ENCODE measurements at places on chromosomes 4 and X. TPM values are rescaled to one million over a fixed set of nuclear protein-coding genes. Genes with fewer than 3 reads are reported as not detected.

- H3K27me3 ChIP-seq: no peaks in the 10 kb centered on the region
- no peak overlapping the region for H3K4me3 ChIP-seq
- H3K4me1 ChIP-seq: no peaks in the 10 kb centered on the region
- no peak overlapping the region for H3K27ac ChIP-seq
- H3K36me3 ChIP-seq: no peaks in the 10 kb centered on the region
Measured at GRCh38 chr4:35867057-35867456, 377.3 kb downstream of the ARAP2 start.

DNA sequence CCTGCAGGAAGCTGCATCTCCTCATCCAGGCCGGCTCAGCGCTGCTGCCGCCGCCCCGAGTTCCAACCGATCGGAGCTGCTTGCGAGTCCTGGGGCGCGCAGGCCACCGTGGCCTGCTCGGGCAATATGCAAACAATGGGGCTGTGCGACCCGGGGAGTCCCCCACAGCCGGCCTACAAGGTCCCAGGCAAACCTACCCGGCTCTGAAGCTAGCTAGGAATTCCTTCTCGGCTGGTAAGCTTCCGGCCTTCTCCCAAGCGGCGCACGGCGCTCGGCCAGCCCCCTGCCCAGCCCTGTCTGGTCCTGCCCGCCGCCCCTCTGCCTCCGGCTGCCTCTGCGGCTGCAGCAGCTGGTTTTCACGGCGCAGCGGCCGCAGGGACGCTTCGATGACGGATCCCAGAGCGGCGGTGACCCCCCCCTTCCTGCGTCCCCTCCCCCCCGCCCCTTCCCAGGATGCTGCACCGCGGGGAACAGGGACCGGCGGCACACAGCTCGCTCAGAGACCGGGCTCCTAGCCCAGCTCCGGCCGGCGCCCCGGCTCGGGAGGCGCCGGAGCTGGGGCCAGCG, 59.4 kb downstream of the TSC22D3 start:
- DNase-seq: peak; percentile 29
- peaks cover 30% of the 10 kb centered on the region for H3K36me3 ChIP-seq
- peak overlapping the region; percentile 99 for H3K27ac ChIP-seq

DNA sequence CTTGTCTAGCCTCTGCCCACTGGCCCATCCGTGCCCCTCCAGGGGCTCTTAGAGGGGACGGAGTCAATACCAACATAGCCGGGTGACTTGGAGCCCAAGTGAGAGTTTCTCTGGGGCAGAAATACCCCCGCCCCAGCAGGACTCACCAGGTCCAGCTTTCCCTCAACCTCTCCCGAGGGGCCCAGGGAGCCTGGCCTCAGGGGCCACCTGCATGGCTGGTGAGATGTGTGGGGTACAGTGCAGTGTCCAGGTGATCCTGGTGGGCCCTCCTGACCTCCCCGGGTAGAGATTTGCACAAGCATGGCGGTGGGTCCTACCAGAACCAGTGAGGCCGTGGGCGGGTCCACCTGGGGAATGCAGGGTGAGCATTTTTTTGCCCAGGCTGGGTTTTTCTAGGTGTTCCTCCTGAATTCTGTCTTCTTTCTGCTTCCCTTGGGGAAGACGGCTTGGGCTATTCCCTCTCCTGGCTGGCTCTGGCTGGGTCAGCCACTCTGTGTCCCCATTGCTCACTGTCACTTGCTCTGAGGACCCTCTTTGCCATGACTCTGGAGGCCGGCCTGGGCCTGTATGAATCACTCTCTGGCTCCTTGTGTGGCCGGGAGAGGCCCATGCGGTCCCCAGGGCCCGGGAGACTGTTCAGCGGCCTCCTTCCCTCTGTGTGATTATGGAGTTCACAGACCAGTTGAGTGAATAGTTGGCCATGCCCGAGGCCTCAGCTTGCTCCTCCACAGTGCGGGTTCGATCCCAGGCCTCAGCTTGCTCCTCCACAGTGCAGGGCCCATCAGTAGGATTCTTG, 71.0 kb upstream of the NKX1-1 start:
- no peak overlapping the region for H3K4me3 ChIP-seq
- H3K27ac ChIP-seq: no peak overlapping the region
- no peaks in the 10 kb centered on the region for H3K4me1 ChIP-seq

- no peak overlapping the region for H3K4me3 ChIP-seq
- H3K36me3 ChIP-seq: no peaks in the 10 kb centered on the region
- DNase-seq: no peak
- H3K27me3 ChIP-seq: no peaks in the 10 kb centered on the region
- no peak overlapping the region for H3K27ac ChIP-seq
- H3K4me1 ChIP-seq: no peaks in the 10 kb centered on the region
Measured at GRCh38 chr4:62288808-62289541, 1088.8 kb downstream of the ADGRL3 start.

GRCh38 chr4:159283696-159284095, 180.8 kb downstream of the RAPGEF2 start:
- no peaks in the 10 kb centered on the region for H3K27me3 ChIP-seq
- peaks cover 4% of the 10 kb centered on the region for H3K36me3 ChIP-seq
- DNase-seq: no peak
- no peaks in the 10 kb centered on the region for H3K4me1 ChIP-seq

GRCh38 chr4:86892636-86892960, 376 bp upstream of the C4orf36 start:
- no peak overlapping the region for H3K27ac ChIP-seq
- peaks cover 22% of the 10 kb centered on the region for H3K27me3 ChIP-seq
- H3K36me3 ChIP-seq: no peaks in the 10 kb centered on the region
- H3K4me3 ChIP-seq: peak overlapping the region; percentile 64
- DNase-seq: no peak

DNA sequence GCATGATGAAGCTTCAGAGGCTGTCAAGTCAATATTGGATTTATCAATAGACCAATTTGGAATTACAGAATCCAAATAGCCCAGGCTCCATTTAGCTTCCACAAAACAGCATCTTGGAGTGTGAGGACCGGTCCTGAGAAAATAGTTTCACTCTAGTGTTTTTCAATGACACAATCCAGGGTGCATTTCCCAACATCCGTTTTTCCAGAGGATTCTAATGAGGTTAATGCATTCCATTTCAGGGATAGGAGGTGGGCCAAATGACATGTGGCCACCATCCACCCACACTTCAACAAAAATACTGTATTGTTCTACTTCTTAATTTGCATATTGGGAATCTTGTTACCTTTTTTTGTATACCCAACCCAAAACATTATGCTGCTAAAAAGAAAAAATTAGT, 229.8 kb upstream of the LDB2 start:
- no peaks in the 10 kb centered on the region for H3K4me1 ChIP-seq
- no peaks in the 10 kb centered on the region for H3K27me3 ChIP-seq
- H3K27ac ChIP-seq: no peak overlapping the region
- no peak overlapping the region for H3K4me3 ChIP-seq
- DNase-seq: no peak

- no peaks in the 10 kb centered on the region for H3K4me1 ChIP-seq
- H3K4me3 ChIP-seq: no peak overlapping the region
- no peak overlapping the region for H3K27ac ChIP-seq
- no peaks in the 10 kb centered on the region for H3K27me3 ChIP-seq
- no peak for DNase-seq
- no peaks in the 10 kb centered on the region for H3K36me3 ChIP-seq
Measured at GRCh38 chrX:110374559-110374958, 15.9 kb downstream of the RTL9 start.

DNA sequence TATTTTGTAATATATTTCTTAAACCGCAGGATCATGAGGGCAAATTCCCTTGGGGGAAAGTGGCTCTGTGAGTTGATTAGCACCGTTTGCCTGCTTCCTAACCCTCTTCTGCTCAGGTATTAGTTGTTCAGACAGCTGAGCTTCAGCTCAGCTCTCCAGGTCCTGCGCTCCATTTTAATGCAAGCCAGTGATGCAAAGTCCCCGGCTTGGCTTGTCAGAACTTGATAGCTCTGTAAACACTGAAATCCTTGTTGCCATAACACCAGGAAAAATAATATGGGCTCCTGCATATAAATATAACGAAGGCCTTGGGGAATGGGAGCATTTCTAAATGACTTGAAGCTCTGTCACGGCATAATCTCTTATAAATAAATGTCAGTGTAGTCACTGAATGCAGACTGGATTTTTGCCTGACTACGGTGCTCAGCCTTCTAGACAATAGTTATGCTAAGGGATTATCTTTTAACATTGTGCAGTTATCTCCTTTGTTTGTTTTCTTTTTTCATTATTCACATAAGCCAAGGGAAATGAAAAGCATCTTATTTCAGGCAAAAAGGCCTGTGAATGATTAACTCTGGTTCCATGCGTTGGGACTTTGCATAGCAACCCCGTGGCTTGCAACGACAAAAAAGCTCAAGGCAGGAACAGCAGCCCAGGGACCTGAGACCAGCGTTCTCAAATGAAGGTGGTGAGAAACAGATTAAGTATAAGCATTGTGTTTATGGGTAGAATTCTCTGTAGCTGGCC, 253.2 kb downstream of the SPRY1 start:
- H3K4me1 ChIP-seq: peaks cover 17% of the 10 kb centered on the region
- no peak overlapping the region for H3K4me3 ChIP-seq
- no peak for DNase-seq
- no peaks in the 10 kb centered on the region for H3K36me3 ChIP-seq
- no peaks in the 10 kb centered on the region for H3K27me3 ChIP-seq

DNA sequence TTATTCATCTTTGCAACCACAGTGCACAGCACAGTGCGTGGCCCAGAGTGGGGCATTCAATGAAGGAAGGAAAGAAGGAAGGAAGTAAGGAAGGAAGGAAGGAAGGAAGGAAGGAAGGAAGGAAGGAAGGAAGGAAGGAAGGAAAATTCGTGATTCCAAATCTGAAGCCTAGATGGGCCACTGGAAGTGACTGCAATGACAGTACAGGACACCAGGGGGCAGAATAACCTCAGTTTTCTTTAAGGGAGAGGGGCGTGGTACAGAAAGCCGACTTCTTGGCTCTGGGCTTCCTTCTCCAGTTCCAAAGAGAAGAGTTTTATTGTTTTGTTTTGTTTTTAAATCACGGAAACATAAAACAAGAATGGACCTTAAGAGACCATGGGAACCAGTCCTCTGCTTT, 47.8 kb downstream of the APLN start:
- no peak for DNase-seq
- H3K27ac ChIP-seq: no peak overlapping the region
- H3K4me3 ChIP-seq: no peak overlapping the region
- H3K36me3 ChIP-seq: no peaks in the 10 kb centered on the region
- H3K27me3 ChIP-seq: no peaks in the 10 kb centered on the region

DNA sequence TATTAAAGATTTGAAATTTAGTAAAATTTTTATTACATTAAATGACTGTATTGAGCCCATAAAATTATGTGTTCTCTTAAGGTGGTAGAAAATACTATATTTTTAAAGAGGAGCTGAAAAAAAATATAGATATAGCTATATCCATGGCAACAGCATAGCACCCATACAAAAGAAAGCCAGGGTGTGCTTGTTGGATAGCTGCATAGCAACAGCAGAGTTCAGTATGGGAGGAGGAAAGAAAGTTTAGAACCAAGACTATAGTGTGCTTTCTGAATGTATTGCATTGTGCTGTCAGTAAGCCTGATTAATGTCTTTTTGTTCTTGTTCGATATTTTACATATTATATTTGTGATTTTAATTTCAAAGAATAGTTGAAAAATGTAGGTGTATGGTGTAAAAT, 78.4 kb downstream of the GRID2 start:
- no peak overlapping the region for H3K4me3 ChIP-seq
- H3K4me1 ChIP-seq: no peaks in the 10 kb centered on the region
- H3K27me3 ChIP-seq: no peaks in the 10 kb centered on the region
- no peaks in the 10 kb centered on the region for H3K36me3 ChIP-seq
- H3K27ac ChIP-seq: no peak overlapping the region

DNA sequence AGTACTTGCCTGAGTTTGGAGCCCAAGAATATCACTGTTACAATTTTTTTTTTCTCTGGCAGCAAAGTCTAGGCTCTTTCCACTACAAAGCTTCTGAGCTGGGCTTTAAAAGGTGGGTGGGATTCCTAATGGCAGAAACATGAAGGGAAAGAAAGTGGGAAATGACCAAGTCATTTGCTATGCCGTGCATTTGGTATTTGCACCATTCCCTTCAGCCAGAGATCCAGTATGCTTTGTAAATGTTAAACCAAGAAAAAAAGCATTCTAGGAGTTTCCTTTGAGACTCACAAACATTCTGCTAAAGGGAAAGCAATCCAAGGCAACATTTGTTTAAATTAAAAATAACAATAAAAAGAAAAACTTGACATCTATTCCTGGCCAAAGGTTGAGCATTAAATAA, 451.2 kb downstream of the RAB28 start:
- no peak for DNase-seq
- no peak overlapping the region for H3K4me3 ChIP-seq
- no peaks in the 10 kb centered on the region for H3K36me3 ChIP-seq
- no peaks in the 10 kb centered on the region for H3K4me1 ChIP-seq
- no peaks in the 10 kb centered on the region for H3K27me3 ChIP-seq
- no peak overlapping the region for H3K27ac ChIP-seq

DNA sequence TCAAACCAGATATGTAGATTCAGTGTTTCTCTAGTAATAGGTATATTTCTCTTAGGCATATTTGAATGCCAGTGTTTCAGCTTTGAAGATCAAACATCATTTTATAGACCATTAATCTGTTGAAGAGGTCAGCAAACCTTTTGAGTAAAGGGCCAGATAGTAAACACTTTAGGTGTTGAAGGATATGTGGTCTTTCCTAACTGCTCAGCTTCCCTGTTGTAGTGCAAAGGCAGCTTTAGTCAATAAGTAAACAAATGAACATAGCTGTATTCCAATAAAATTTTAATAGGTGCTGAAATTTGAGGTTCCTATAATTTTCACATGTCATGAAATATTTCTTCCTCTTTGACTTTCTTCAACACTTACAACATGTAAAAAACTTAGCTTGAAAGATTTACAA, 201.6 kb downstream of the ADGRL3 start:
- no peak overlapping the region for H3K4me3 ChIP-seq
- DNase-seq: no peak
- H3K4me1 ChIP-seq: no peaks in the 10 kb centered on the region
- no peaks in the 10 kb centered on the region for H3K27me3 ChIP-seq

GRCh38 chrX:20421275-20421674, 154.6 kb upstream of the RPS6KA3 start:
- no peak overlapping the region for H3K27ac ChIP-seq
- peaks cover 17% of the 10 kb centered on the region for H3K4me1 ChIP-seq
- H3K4me3 ChIP-seq: no peak overlapping the region
- H3K27me3 ChIP-seq: no peaks in the 10 kb centered on the region
- no peaks in the 10 kb centered on the region for H3K36me3 ChIP-seq

DNA sequence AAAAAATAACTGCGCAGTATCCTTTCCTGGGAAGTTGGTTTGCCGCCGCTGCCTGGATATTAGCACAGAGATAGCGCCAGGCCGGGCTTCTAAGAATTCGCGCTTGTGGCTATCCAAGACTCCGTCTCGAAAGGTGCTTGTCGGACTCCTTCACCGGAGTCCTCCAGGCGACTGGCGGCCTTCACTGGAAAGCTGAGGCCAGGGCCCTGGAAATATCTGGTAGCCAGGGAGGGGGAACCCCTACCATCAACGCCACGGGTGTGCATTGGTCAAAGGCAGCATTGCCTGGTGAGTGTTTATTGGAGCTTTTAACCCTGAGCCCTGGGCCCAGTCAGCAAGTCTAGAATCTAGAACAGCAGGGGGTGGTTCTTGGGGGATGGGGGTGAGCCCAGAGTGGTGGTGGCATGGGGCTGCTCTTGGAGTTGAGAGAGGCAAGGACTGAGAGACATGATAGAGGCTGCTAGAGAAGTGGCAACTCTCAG, 577 bp upstream of the PIM2 start:
- peaks cover 39% of the 10 kb centered on the region for H3K4me1 ChIP-seq
- no peaks in the 10 kb centered on the region for H3K27me3 ChIP-seq
- H3K36me3 ChIP-seq: peaks cover 70% of the 10 kb centered on the region
- H3K4me3 ChIP-seq: peak overlapping the region; percentile 97
- peak overlapping the region; percentile 95 for H3K27ac ChIP-seq
- DNase-seq: peak; percentile 25

HS6ST2 gene
- not detected for total RNA-seq

LRAT gene
- total RNA-seq: not detected

STATH gene
- total RNA-seq: not detected

CCDC160 gene
- not detected for total RNA-seq

AMBN gene
- not detected for total RNA-seq

All from activated B cell treated with CpG ODN at 0.5 μM for 24 hours (primary cell).